AG04449 (cell line): ENCODE measurements at places on chromosomes 3 and 15.

DNA sequence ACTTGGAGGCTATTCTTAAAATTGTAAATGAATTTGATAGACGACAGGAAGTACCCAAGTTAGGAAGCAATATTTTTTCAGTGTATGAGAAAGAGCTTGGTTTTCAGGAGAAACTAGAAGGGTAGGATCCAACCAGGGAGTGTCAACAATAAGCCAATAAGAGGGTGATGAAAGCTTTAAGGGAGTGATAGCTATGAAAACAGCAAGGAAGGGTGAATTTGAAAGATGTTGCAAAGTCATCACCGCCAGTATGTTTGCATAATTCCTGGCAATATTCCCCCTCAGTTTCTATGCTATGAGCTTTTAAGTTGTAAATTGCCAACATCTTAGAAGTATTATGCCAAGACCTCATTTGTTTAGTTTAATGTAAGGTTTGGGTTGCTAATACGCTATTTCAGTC is 11.8 kb upstream of the CSTA start:
- no peak for DNase-seq

GRCh38 chr3:151037746-151038477 is 47.6 kb upstream of the MED12L start:
- peak; percentile 64 for DNase-seq

GRCh38 chr3:24229468-24230221 is 265.0 kb downstream of the THRB start:
- DNase-seq: no peak

- DNase-seq: no peak
Measured at GRCh38 chr3:10160925-10161324, 3.8 kb upstream of the IRAK2 start.

DNA sequence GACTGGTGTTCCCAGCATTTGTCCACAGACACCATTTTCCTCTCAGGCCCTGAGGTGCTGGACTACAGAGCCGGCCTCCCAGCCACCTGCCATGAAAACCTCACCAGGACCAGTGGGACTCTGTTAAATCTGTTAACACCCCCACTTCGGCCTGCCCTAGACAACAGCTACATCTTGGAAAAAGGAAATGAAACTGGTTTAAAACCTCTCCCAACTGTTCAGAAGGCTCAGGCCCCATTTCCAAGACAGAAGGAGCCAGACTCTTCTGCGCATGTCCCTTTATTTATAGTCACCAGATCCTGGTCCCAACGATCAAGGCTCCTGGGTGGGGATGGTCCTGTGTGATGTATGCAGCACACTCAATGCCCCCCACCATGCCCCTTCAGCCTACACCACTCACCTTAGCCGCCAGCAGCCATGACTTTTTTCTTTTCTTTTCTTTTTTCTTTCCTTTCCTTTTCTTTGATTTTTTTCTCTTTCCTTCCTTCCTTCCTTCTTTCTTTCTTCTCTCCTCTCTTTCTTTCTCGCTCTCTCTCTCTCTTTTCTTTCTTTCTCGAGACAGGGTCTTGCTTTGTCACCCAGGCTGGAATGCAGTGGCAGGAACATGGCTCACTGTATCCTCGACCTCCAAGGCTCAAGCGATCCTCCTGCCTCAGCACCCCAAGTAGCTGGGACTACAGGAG is 25.5 kb upstream of the FLNB start:
- DNase-seq: no peak

DNA sequence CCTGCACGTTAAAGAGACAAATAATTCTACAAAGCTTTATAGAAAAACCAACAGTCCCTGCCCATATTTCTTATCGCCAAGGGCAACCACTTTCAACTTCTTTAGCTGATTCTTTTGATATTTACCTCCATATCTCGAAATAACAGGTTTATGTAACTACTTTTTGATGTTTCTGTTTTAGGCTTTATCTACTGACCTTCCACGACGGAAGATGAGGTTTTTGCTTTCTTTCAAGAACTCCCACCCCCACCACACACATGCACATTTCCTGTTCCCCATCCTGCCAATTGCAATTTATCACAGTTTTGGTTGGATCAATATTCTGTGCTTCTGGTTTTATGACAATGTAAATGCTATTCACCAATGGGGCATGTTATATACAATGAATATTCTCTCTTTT is 330.4 kb upstream of the ICE2 start:
- no peak for DNase-seq

- no peak for DNase-seq
Measured at GRCh38 chr15:74723754-74724334, 1.5 kb downstream of the CYP1A1 start.
